ENCODE measurements at places on chromosomes 11 and 22.

DNA sequence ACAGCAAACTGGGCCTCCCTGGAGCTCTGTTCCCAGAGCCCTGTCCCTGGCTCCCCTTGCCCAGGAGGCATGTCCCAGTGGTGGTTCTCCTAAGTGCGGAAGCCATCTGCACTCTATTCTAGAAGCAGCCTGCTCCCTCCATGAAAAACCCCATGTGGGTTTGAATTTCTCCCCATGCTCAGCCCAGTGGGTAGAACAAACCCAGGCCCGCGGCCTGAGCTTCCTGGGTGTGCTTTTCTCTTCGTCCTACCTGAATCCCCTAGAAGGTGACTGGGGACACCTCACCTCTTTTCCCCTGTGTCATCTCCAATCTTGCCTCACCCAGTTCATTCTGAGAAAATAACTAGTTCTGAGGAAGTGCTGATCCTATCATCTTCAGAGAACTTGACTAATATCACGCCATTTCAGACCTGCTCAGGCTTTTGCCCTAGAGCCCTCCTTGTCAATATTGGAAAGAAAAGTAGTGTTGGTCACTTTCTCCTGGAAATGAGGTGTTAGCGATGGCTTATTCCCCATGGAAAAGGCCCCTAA lies 15.9 kb downstream of the IL10RA start:
- no peak for DNase-seq

DNA sequence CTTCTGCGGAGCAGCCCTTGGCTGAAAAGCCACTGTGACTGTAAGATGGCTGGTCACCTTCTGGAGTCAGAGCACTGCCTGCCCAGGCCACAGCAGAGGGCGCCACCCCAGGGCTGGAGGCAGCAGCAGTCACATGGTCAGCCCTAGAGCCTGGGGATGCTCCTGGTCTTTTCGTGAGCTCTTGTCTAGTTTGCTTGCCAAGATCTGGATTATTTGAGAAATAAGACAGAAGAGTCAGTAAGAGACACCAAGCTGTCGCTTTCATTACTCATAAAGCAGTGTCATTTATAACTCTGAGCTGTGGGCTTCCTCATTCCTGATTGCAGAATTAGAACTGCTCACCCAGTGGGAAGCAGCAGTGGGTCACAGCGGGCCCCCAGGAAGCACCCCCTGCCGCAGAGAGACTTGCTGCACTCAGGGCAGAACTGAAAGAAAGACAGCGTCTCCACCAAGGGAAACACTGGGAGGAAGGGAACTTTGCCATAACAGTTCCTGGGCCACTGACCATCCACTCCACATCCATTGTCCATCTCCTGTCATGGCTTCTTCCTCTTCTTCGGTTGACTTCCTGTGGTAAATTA lies 56.7 kb downstream of the PPP6R2 start:
- no peak for DNase-seq

DNA sequence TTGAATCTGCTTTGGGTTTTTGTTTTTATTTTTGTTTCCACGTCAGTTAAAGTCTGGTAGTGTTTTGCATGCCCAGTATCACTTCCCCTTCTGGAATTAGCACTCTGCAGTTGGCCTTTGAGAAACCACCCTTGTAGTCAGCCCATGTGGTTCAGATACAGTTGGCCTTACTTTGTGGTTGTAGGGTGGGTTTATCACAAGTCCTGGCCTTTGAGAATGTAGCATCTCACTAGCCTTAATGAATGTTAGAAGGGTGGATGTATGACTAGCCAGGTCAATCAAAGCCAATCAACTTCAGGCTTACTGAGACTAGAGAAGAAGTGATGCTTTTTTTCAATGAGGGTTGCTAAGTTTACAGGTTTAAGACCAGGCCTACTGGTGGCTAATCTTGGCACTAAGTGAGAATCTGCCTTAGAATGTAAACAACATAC lies 19.8 kb downstream of the ARL14EP start:
- no peak for DNase-seq

GRCh38 chr11:116457336-116458007 lies 315.3 kb downstream of the BUD13 start:
- DNase-seq, result no peak

DNA sequence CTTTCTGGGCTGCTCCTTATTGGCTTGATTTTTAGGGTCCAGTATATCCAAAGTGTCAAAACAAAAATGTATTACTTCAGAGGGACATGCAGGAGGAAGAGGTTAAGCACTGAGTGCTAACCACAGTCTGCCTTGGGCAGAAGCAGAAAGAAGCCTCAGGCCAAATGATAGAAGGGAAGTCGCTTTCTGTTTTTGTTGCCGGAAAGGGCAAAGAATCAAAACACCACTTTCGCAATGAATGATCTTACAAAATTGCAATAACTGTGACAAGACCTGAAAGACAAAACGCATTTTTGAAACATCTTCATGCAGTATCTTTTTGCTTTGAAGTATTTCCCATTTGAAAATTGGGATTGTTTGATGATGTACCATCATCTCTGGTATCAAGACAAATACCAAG lies 70.1 kb upstream of the PICALM start:
- no peak for DNase-seq

Measured in fibroblast of skin of left quadriceps (primary cell).